ENCODE measurements at places on chromosomes 3 and 15. TPM values are rescaled to one million over a fixed set of nuclear protein-coding genes. Genes with fewer than 3 reads are reported as not detected.

DNA sequence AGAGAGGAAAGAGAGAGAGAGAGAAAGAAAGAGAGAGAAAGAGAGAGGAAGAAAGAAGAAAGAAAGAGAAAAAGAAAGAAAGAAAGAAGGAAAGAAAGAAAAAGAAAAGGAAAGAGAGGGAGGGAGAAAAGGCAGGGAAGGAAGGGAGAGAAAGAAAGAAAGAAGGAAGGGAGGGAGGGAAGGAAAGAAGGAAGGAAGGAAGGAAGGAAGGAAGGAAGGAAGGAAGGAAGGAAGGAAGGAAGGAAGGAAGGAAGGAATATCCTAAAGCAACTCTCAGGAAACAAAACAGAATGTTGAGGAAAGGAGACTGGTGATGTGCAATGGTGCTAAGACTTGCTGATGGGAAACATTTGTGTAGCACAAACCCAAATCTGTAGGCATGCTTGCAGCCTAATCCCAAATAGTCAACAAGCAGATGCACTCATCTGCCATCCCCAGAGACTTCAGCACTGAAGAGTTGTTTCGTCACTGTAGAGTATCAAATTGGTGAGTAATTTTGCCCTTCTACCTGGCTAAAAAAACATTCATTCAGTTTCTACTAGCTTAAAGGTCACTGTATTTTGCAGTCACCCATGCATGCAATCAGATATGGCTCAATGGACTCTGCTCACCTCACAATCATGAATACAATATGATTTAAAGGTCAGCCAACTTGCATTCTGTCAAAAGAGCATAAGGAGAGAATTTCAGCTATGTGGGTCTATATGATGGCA, 480.3 kb downstream of the FGF12 start:
- no peak overlapping the region for H3K4me3 ChIP-seq
- H3K27ac ChIP-seq: no peak overlapping the region
- H3K4me1 ChIP-seq: no peaks in the 10 kb centered on the region
- H3K36me3 ChIP-seq: no peaks in the 10 kb centered on the region
- DNase-seq: no peak

- no peaks in the 10 kb centered on the region for H3K4me1 ChIP-seq
- H3K36me3 ChIP-seq: no peaks in the 10 kb centered on the region
- H3K27ac ChIP-seq: no peak overlapping the region
- no peak for DNase-seq
- no peaks in the 10 kb centered on the region for H3K27me3 ChIP-seq
Observed at GRCh38 chr3:167773584-167773983, 38.1 kb downstream of the SERPINI1 start.

DNA sequence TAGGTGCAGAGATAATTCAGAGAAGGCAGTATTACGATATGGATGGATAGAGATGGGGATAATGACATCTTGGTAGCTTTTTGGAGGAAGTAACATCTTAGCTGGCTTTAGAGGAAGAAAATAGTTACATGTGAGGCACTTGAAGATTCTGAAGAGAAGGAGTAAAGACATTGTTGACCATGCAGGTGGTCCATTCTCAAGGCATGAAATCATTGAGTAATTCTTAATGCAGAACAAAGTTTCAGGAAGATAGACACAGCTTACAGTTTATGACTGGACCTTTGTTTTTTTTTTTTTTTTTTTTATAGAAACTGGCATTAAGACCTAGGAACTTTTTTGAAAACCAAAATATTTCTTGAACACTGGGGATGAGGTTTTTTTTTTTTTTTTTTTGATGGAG, 28.2 kb downstream of the MBNL1 start:
- no peak overlapping the region for H3K4me3 ChIP-seq
- H3K27me3 ChIP-seq: no peaks in the 10 kb centered on the region
- H3K36me3 ChIP-seq: no peaks in the 10 kb centered on the region

GP9 gene
- not detected for polyA plus RNA-seq

GRCh38 chr3:191502583-191502982, 41.6 kb downstream of the PYDC2 start:
- H3K36me3 ChIP-seq: no peaks in the 10 kb centered on the region
- H3K4me3 ChIP-seq: no peak overlapping the region
- H3K27me3 ChIP-seq: no peaks in the 10 kb centered on the region
- H3K27ac ChIP-seq: no peak overlapping the region
- H3K4me1 ChIP-seq: no peaks in the 10 kb centered on the region

DNA sequence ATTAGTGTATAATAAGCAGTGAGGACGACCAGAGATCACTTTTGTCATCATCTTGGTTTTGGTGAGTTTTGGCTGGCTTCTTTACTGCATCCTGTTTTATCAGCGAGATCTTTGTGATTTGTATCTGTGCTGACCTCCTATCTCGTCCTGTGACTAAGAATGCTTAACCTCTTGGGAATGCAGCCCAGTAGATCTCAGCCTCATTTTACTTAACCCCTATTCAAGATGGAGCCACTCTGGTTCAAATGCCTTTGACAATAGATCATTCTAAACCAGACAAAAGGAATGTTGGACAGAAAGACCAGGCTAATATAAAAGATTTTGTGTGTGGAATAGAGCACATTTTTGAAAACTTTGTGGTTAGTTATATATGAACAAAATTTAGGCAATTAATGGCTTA, 618.5 kb upstream of the BCHE start:
- H3K27me3 ChIP-seq: no peaks in the 10 kb centered on the region
- H3K36me3 ChIP-seq: no peaks in the 10 kb centered on the region
- H3K4me3 ChIP-seq: no peak overlapping the region

CD200R1 gene
- polyA plus RNA-seq: 0.34 TPM

DNA sequence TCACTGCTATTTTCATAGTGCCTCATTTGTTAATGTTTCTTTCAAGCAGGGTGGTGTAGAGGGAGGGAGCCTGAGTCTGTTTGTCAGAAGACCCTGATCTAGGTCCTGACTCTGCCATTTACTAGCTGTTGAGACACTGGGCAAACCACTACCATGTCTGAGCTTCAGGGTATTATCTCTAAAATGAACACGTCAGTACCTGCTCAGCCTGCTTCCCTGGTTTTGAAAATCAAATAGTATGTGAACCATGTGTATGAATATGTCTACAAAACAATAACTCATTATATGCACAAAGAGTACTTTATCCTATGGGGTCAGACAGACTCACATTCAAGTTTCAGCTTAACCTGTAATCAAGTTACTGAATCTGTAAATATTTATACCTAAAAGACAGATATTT, 25.1 kb downstream of the SYNPR start:
- DNase-seq: no peak
- no peaks in the 10 kb centered on the region for H3K27me3 ChIP-seq
- H3K36me3 ChIP-seq: no peaks in the 10 kb centered on the region
- no peak overlapping the region for H3K4me3 ChIP-seq

Measured in adrenal gland (tissue), 19 donors.